ENCODE measurements at places on chromosomes 6 and 20. TPM values are rescaled to one million over a fixed set of nuclear protein-coding genes. Genes with fewer than 3 reads are reported as not detected.

Gene CST5
- 0.13 TPM for total RNA-seq

Gene ANKRD66
- total RNA-seq: not detected

Gene CST9L
- not detected for total RNA-seq

Gene DUSP15
- 0.13 TPM for total RNA-seq

Gene LY6G5C
- total RNA-seq: 1.4 TPM

Gene DPPA5
- not detected for total RNA-seq

Gene ARG1
- not detected for total RNA-seq

Gene CD40
- total RNA-seq: 7.3 TPM

Gene GNAS-AS1
- 0.72 TPM for total RNA-seq

Gene TINAG
- total RNA-seq: not detected

Gene GJA10
- not detected for total RNA-seq

Gene LTA
- not detected for total RNA-seq

Gene ALDH8A1
- 0.32 TPM for total RNA-seq

Gene CFB
- total RNA-seq: 10.7 TPM

Gene SYTL3
- 1.4 TPM for total RNA-seq

Gene DEFB132
- total RNA-seq: not detected

Gene EYA4
- 10.3 TPM for total RNA-seq

Gene ENPP3
- total RNA-seq: under 0.01 TPM

Gene NUDT3
- total RNA-seq: 33.9 TPM

Gene APMAP
- total RNA-seq: 66.4 TPM

Gene ADTRP
- total RNA-seq: 0.26 TPM

Gene KCNG1
- 12.5 TPM for total RNA-seq

Gene UBE2C
- total RNA-seq: 110 TPM

Gene SENP6
- total RNA-seq: 38.0 TPM

Gene TMEM217
- total RNA-seq: 2.5 TPM

Gene LINC00237
- not detected for total RNA-seq

Gene SRSF12
- total RNA-seq: 1.0 TPM

Gene NDRG3
- 34.2 TPM for total RNA-seq

Gene ETV7
- 0.48 TPM for total RNA-seq

Gene TMEM200A
- 5.0 TPM for total RNA-seq

Gene PCMT1
- 90.1 TPM for total RNA-seq

Gene POLR1C
- 25.1 TPM for total RNA-seq

Gene SLC22A2
- not detected for total RNA-seq

Gene TCF15
- not detected for total RNA-seq

Gene TCF21
- total RNA-seq: 119 TPM

Gene OSER1
- total RNA-seq: 42.9 TPM

Gene PGM3
- 59.5 TPM for total RNA-seq

Gene DNAH8
- total RNA-seq: not detected

Gene IRF4
- total RNA-seq: not detected

Gene NKX2-2
- total RNA-seq: not detected

Gene ID4
- total RNA-seq: 11.9 TPM

Gene KIF25
- 0.56 TPM for total RNA-seq

Gene KIZ
- 5.4 TPM for total RNA-seq

Gene BCAS1
- not detected for total RNA-seq

Gene GINM1
- 43.0 TPM for total RNA-seq

Gene PREX1
- total RNA-seq: 2.8 TPM

Gene PAK5
- total RNA-seq: not detected

Gene THEMIS
- total RNA-seq: not detected

Gene CTCFL
- total RNA-seq: not detected

Gene PHACTR3
- 0.26 TPM for total RNA-seq

Gene RBBP8NL
- total RNA-seq: not detected

Measured in epithelial cell of alveolus of lung (primary cell).